Activated T-cell treated with anti-CD3 and anti-CD28 coated beads for 4 hours (primary cell): ENCODE measurements at places on chromosomes 4 and X.

DNA sequence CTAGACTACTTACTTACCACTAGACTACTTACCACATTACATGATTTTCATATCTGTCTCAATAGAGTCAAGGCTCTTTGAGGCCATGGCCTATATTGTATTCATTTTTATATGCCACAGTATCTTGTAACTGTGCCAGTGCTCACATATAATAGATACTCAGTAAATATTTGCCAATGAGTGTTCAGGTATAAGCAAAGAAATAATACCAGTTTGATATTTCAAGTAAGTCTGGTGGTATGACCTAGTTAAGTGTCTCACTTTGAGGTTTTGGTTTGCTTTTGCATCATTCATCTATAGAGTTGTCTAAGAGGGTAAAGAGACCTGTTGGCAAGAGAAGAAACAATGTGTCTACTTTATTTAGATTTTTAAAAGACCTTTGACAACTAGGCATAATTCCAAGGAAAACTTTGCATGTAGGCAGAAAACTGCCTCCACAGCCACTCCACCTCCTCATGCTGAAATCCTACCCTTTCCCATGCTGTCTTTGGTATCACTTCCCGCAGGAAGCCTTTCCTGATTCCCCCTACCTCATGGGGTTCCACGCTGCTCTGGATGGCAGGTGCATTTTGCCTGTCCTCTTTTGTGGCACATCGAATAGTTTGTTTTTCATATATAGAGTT lies 91.3 kb upstream of the KLHL13 start:
- no peak for DNase-seq

- DNase-seq = no peak
Observed at GRCh38 chr4:128844931-128845330, 35.4 kb downstream of the JADE1 start.

- no peak for DNase-seq
Observed at GRCh38 chr4:84024405-84024804, 474.7 kb downstream of the NKX6-1 start.

GRCh38 chrX:10966057-10966456 lies 145.1 kb upstream of the HCCS start:
- DNase-seq = no peak

- DNase-seq = no peak
Observed at GRCh38 chr4:156390599-156391324, 437.1 kb upstream of the CTSO start.

- no peak for DNase-seq
Observed at GRCh38 chrX:614136-614535, 16.5 kb upstream of the SHOX start.
